T-helper 2 cell treated with Interferon-gamma antibody and Interleukin-4, amounts not matched to agents 5 μg/mL and 100 μg/mL, for 36 hours (primary cell): ENCODE measurements at places on chromosomes 7 and 10.

DNA sequence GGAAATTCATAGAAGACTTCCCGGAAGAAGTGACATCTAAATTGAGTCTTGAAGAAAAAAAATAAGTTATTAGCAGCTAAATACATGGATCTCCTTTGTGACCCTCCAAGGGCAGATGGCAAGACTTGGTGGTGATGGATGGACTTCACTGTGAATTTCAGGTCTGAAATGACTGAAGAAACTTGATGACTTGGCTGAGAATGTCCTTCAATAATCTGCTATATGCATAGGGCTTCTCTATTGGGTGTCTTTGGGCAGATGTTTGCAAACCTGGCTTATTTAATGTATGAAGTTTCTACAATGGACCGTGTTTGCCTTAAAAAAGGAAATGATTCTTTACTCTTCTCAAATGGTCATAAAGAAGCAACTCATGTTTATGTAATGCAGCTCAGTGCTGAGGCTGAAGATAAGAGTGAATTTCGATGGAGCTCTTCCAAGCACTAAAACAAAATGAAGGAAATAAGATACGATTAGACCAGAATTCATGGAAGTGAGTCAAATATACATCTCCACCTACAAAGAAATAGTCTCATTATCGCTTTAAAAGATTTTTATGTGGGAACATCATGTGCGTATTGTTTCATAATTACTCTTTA, 116.6 kb upstream of the WDR11 start:
- no peaks in the 10 kb centered on the region for H3K4me1 ChIP-seq
- no peak overlapping the region for H3K4me3 ChIP-seq
- H3K27ac ChIP-seq, result no peak overlapping the region

DNA sequence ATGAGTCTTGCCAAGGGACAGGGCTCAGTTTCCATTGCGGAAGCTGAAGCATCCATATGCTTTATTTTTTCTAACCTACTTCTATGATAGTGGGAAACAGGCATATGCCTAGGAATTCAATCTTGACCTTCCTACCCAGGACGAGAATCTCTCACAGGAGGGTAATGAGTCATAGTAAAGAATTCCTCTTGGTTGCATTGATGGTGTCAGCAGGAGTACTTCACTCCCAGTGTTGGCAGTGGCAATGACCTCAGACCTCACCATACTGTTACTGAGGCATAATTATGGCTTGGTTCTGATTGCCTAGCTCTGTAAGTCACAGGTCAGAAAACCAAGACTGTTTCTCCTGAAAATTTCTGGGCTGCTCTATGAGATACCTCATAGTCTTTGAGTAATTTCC, 552.9 kb downstream of the ARL4A start:
- H3K27ac ChIP-seq, result no peak overlapping the region
- H3K36me3 ChIP-seq, result no peaks in the 10 kb centered on the region
- H3K4me1 ChIP-seq, result no peaks in the 10 kb centered on the region
- H3K4me3 ChIP-seq, result no peak overlapping the region
- DNase-seq, result no peak

GRCh38 chr7:43111630-43112458, 603 bp upstream of the HECW1 start:
- no peak overlapping the region for H3K27ac ChIP-seq
- peaks cover 8% of the 10 kb centered on the region for H3K4me1 ChIP-seq
- H3K4me3 ChIP-seq, result peak overlapping the region; percentile 50
- H3K27me3 ChIP-seq, result peaks cover 79% of the 10 kb centered on the region

- no peaks in the 10 kb centered on the region for H3K36me3 ChIP-seq
- no peak overlapping the region for H3K27ac ChIP-seq
- H3K4me3 ChIP-seq, result peak overlapping the region; percentile 55
These were observed 168.9 kb downstream of the NRF1 start for GRCh38 chr7:129780257-129780973.

GRCh38 chr10:132748545-132749370, 37.2 kb downstream of the NKX6-2 start:
- DNase-seq, result no peak
- H3K4me1 ChIP-seq, result no peaks in the 10 kb centered on the region
- no peak overlapping the region for H3K4me3 ChIP-seq
- H3K27ac ChIP-seq, result no peak overlapping the region

DNA sequence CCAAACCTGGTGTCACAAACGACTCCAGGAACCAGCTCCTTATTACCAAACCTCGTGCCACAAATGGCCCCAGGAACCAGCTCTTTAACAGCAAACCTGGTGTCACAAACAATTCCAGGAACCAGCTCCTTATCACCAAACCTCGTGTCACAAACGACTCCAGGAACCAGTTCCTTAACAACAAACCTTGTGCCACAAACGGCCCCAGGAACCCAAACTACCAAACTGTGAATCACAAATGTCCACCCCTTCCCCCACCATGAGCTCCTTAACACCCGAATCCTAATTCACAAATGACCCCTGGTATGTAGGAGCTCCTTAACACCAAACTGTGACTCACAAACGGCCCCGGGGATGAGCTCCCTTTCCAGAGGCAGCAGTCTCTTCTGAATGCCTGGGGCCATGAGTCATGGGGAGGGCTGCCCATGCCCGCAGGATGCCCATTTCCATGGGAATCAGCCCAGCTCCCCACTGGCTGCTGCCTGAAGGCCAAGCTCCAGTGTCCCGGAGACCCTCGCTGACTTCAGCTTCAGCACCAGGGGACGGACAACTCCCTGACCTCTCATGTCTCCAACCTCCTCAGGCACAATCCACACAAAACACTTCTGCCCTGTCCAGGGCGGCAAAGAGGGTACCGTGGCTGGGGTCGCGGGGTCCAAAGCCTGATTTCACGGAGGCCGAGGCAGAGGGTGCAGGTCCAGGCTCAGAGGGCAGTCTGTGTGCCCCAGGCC, 213.1 kb downstream of the ELFN1 start:
- H3K27me3 ChIP-seq, result no peaks in the 10 kb centered on the region
- peaks cover 21% of the 10 kb centered on the region for H3K4me1 ChIP-seq

DNA sequence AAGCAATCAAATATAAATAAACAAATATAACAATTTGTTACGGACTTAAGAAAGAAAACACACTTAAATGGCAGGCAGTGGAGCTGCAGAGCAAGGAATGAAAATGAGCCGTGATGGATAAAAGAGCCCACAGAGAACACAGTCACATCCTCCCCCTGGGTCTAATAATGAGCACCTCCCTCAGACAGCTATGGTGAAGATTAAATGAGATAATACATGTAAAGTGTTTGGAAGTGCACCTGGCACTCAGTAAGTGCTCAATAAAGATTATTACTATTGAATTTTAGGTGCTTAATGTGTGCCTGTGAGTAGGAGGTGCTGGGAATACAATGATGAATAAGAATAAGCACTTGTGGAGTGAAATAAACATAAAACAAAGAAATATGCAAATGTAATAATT, 49.1 kb upstream of the CABCOCO1 start:
- H3K36me3 ChIP-seq, result no peaks in the 10 kb centered on the region
- H3K27me3 ChIP-seq, result peaks cover 3% of the 10 kb centered on the region

- no peak overlapping the region for H3K4me3 ChIP-seq
- H3K27me3 ChIP-seq, result no peaks in the 10 kb centered on the region
- no peaks in the 10 kb centered on the region for H3K4me1 ChIP-seq
- no peaks in the 10 kb centered on the region for H3K36me3 ChIP-seq
- H3K27ac ChIP-seq, result no peak overlapping the region
These were observed 14.6 kb downstream of the SVIL start for GRCh38 chr10:29620112-29620690.

DNA sequence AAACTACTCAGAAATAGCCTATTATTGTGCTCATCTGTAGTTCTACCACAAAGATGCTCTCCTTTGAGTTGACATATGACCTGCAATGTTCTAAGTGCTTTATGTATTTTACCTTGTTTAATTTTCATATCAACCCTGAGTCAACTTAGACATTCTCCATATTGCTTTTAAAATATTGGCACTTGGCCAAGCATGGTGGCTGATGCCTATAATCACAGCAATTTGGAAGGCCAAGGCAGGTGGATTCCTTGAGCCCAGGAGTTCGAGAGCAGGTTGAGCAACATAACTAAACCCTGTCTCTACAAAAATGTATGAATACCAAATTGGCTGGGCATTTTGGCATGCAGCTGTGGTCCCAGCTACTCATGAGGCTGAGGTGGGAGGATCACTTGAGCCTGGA, 50.6 kb downstream of the PRKG1 start:
- H3K27ac ChIP-seq, result no peak overlapping the region
- no peaks in the 10 kb centered on the region for H3K27me3 ChIP-seq
- no peak for DNase-seq
- H3K4me3 ChIP-seq, result no peak overlapping the region
- H3K4me1 ChIP-seq, result no peaks in the 10 kb centered on the region

DNA sequence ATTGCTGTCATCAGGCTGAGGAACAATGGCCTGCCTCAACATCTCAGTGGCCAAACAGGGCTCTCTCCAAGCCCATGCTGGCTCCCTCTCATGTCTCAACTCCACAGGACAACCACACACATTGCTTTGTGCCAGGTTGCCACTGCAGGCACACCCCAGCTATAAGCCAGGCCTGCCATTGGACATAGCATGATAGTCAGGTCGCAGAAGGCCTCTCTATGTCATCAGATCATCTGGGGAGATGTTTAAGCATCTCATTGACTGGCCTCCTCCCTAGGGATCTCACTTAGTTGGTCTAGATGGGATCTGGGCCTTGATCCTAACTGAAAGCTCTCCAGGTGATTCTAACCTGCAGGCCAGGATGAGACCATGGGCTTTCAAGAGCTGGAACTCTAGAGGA, 257.2 kb downstream of the GRID1 start:
- no peaks in the 10 kb centered on the region for H3K27me3 ChIP-seq
- no peak overlapping the region for H3K27ac ChIP-seq
- no peak for DNase-seq
- no peaks in the 10 kb centered on the region for H3K36me3 ChIP-seq

GRCh38 chr10:109089779-109090178, 833.5 kb downstream of the XPNPEP1 start:
- no peaks in the 10 kb centered on the region for H3K27me3 ChIP-seq
- no peaks in the 10 kb centered on the region for H3K36me3 ChIP-seq
- no peaks in the 10 kb centered on the region for H3K4me1 ChIP-seq
- no peak overlapping the region for H3K4me3 ChIP-seq

- no peak overlapping the region for H3K27ac ChIP-seq
- H3K4me3 ChIP-seq, result no peak overlapping the region
- peaks cover 5% of the 10 kb centered on the region for H3K27me3 ChIP-seq
- no peaks in the 10 kb centered on the region for H3K36me3 ChIP-seq
- no peak for DNase-seq
- H3K4me1 ChIP-seq, result no peaks in the 10 kb centered on the region
These were observed 104.2 kb upstream of the SDK1 start for GRCh38 chr7:3196629-3197400.

DNA sequence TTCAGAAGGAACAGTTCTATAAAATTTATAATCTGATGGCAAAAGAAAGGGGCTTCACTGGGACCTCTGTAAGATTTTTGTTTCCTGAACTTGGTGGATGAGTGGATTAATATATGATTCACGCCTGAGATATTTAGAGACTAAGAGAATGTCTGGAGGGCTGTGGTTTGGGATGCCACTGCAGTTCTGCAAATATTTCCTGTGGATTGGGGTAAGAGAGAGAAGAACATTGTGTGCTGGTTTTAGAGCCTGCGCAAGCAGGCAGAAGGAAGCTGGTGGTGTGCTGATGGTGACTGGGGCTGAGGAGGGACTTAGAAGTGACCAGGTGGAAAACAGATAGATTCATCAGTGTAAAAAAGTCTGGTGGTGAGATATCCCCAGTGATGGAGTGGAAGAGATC, 87.0 kb downstream of the SUGCT start:
- H3K4me3 ChIP-seq, result no peak overlapping the region
- no peaks in the 10 kb centered on the region for H3K27me3 ChIP-seq
- no peak for DNase-seq
- H3K36me3 ChIP-seq, result no peaks in the 10 kb centered on the region
- H3K4me1 ChIP-seq, result no peaks in the 10 kb centered on the region
- no peak overlapping the region for H3K27ac ChIP-seq

GRCh38 chr10:48448796-48449195, 142.3 kb downstream of the MAPK8 start:
- H3K4me1 ChIP-seq, result no peaks in the 10 kb centered on the region
- H3K27ac ChIP-seq, result no peak overlapping the region
- H3K36me3 ChIP-seq, result no peaks in the 10 kb centered on the region
- no peak for DNase-seq
- H3K27me3 ChIP-seq, result no peaks in the 10 kb centered on the region

- no peak for DNase-seq
- no peaks in the 10 kb centered on the region for H3K4me1 ChIP-seq
- no peak overlapping the region for H3K27ac ChIP-seq
- peaks cover 14% of the 10 kb centered on the region for H3K27me3 ChIP-seq
- H3K4me3 ChIP-seq, result no peak overlapping the region
These were observed 71.9 kb downstream of the WIPF3 start for GRCh38 chr7:29878081-29878688.

DNA sequence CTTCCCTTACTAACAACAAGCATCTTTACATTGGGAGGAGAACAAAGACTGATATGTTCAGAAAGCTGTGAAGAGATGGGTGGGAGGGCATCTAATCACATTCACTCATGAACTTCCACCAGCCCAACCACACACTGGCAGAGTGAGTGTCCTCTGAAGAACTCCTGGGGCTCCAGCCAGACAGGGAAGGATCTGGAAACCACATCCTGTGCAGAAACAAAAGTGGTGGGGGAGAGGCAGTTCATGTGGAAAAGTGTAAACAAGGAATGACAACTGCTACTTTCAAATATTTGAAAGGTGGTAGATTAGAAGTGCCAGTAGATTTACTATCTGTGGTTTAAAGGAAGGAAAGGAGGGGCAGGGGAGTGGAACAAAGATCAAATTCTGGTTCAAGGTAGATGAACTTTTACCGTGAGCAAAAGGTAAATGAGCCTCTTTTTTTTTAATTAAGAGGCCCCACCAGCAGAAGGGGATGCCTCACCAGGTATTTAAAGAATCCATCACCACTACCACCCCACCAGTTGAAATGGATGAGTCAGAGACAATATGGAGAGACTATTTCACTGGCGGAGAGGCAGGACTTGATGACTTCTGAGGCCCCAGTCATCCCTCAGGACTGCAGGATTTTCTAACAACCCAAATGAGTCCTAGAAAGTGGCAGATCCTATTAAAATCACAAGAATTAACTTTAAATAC, 34.5 kb downstream of the GOT1 start:
- H3K27ac ChIP-seq, result no peak overlapping the region
- peaks cover 8% of the 10 kb centered on the region for H3K36me3 ChIP-seq
- H3K4me1 ChIP-seq, result peaks cover 9% of the 10 kb centered on the region
- no peak overlapping the region for H3K4me3 ChIP-seq
- H3K27me3 ChIP-seq, result no peaks in the 10 kb centered on the region

DNA sequence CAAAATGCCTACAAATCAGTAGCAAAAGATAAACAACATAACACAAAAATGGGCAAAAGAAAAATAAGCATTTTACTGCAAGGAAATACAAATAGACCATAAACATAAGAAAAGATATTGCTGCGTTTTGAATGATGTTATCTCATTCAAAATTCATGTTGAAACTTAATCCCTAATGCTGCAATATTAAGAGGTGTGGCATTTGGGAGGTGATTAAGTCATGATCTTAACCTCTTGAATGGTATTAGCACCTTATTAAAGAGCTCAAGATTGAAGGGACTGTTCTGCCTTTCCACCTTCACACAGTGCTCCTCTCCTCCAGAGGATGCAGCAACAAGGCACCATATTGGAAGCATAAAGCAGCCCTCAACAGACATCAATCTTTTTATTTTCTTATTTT, 12.4 kb upstream of the TNKS2 start:
- no peaks in the 10 kb centered on the region for H3K36me3 ChIP-seq
- no peak overlapping the region for H3K4me3 ChIP-seq
- H3K27me3 ChIP-seq, result peaks cover 16% of the 10 kb centered on the region
- no peaks in the 10 kb centered on the region for H3K4me1 ChIP-seq
- no peak overlapping the region for H3K27ac ChIP-seq
